ENCODE measurements at places on chromosomes 2 and 18.

GRCh38 chr2:6212491-6212890, 520.3 kb downstream of the SOX11 start:
- DNase-seq, result no peak

DNA sequence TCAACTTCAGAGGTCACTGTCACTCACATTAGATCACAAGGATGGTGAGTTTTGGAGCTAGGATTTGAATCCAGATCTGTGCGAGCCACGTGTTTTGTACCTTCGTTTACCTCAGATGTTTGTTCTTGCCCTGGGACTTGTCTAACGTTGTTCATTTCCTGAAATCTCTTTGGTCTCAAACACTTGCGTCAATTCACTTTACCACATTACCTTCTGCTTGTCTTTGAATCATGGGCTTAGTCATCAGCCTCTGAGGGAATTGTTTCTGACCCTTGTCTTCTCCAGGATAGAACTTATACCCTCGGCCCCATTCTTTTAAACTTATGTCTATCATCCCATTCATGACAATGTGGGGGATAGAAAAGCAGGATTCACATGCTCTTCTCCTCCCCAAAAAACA, 282.7 kb downstream of the DCDC2C start:
- no peak for DNase-seq

- DNase-seq, result no peak
Observed at GRCh38 chr2:108634011-108634410, 85.3 kb upstream of the RANBP2 start.

DNA sequence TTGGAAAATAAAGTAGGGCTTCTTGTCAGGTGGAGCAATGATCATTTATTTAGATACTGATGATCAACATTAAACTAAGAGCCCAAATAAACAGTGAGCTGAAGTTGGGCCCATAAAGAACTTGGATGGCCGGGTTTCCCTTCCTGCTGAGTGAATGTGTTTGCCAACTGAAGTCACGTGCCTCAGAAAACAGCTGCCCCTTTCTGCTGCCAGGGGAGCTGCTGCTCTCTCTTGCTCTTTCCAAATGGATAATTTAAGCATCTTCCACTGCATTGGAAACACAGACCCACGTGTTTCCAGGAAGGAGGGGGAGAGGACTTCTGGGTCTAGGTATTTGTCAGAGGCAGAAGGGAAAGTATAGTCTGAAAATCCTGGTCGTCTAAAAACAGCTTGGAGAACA, 22.9 kb upstream of the NCKAP5 start:
- DNase-seq, result no peak

DNA sequence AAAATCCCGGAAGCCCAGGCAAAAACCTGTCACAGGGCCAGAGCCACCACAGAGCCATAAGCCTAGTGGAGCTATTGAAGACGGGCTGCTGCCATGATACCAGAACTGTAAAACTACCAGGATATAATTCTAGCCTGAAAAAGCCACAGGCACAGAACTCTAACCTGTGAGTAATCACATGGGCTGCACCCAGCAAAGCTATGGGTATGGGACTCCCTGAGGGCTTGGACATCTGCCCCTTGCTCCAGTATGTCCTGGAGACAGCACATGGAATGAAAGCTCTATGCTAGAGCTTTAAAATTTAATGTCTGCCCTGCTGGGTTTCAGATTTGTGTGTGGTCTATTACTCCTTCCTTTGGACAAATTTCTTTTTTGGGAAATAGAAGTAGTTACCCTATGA, 2183.6 kb upstream of the CELF4 start:
- no peak for DNase-seq

DNA sequence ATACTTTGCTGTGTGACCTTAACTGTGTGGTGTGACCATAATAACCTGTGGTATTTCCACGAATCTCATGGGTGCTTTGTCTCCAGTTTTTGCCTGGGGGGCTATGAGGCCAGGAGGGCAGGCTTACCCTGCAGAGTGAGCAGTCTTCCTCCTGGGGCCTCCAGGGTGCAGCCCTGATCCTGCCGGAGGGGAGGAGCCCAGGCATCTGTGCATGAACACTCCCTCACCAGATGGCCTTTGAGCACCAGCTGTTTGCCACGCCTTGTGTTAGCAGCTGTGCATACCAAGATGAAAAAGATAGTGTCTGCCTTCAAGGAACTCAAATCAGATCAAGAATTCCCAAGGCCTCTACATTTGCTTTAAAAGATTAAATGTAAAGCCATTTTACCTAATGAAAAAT, 75.0 kb upstream of the RBM44 start:
- DNase-seq, result no peak

- DNase-seq, result no peak
Observed at GRCh38 chr2:29105375-29105774, 9.8 kb upstream of the CLIP4 start.

- DNase-seq, result no peak
Observed at GRCh38 chr2:161421686-161422085, 5.6 kb downstream of the TBR1 start.

- no peak for DNase-seq
Observed at GRCh38 chr2:159217676-159218075, 68.8 kb downstream of the WDSUB1 start.

DNA sequence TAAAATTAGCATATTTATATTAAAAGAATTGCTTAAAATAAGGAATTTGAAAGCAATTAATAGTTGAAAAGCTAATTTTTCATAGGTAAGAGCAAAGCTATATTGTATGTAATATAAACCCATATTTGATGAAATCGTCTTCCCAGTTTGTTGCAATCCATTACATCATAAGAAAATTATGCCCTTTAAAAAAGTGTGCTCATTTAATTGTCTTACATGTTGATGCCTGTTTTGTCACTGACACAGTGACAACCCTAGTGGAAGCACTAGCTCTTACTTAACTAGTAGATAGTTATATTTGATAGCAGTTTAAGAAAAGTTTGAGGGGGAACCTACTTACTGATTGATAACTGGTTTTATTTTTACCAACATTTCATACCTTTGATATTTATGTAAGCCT, 30.0 kb upstream of the IL18RAP start:
- no peak for DNase-seq
